Stimulated activated CD4-positive, alpha-beta T cell treated with anti-CD3 and anti-CD28 coated beads, Interleukin-12 subunit alpha, Interleukin-12 subunit beta, amount 100 ng/mL, for 4 hours (primary cell): ENCODE measurements at places on chromosomes 2 and 18.
A peak's percentile ranks its signal among the peaks of the same experiment; 100 is the strongest.

GRCh38 chr18:14577971-14578370 is 34.6 kb upstream of the POTEC start:
- DNase-seq, result no peak

DNA sequence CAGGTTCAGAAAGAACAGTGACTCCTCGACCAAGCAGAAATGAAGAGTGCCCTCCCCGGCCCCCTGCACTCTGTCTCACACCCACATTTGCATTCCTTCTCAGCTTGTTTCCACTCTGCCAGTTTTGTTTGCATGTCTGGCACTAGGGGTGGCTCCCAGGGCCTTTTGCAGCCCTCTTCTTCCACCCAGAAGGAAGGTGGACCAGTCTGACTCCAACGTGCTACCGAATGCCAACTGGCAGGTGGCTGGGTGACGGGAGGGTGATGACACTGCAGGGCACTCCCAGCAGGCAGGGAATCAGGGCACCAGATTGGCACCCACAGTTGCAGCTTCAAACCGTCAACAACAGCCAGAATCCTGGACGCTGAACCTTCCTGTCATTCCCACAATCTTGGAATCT is 371.1 kb downstream of the TXNL1 start:
- DNase-seq, result no peak

- no peak for DNase-seq
Measured at GRCh38 chr2:88637464-88637863, 10.2 kb upstream of the EIF2AK3 start.

- no peak for DNase-seq
Measured at GRCh38 chr18:26804519-26804918, 61.0 kb downstream of the AQP4 start.

GRCh38 chr2:82498777-82499443 is 1960.2 kb downstream of the SUCLG1 start:
- no peak for DNase-seq

- DNase-seq, result no peak
Measured at GRCh38 chr2:207235621-207236020, 69.9 kb upstream of the KLF7 start.

DNA sequence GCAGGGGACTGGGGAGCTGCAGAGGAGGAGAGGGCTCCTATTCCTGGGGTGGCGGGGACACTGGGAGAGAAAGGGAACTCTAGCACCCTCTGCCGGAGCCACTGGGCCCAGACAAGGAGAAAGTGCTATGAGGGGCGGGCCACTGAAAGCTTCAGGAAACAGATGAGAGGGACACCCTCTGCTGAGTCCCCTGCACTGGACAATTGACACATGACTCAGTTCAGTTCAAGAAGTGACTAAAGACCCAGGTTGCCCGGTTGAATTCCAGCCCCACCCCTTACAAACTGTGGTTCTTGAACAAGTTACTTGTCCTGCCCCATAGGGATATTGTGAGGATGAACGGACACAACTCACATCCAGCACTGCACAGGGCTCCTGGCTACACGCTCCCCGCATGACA is 5.0 kb downstream of the RUFY4 start:
- no peak for DNase-seq

GRCh38 chr2:196131949-196132925 is 39.1 kb downstream of the STK17B start:
- peak; percentile 34 for DNase-seq

DNA sequence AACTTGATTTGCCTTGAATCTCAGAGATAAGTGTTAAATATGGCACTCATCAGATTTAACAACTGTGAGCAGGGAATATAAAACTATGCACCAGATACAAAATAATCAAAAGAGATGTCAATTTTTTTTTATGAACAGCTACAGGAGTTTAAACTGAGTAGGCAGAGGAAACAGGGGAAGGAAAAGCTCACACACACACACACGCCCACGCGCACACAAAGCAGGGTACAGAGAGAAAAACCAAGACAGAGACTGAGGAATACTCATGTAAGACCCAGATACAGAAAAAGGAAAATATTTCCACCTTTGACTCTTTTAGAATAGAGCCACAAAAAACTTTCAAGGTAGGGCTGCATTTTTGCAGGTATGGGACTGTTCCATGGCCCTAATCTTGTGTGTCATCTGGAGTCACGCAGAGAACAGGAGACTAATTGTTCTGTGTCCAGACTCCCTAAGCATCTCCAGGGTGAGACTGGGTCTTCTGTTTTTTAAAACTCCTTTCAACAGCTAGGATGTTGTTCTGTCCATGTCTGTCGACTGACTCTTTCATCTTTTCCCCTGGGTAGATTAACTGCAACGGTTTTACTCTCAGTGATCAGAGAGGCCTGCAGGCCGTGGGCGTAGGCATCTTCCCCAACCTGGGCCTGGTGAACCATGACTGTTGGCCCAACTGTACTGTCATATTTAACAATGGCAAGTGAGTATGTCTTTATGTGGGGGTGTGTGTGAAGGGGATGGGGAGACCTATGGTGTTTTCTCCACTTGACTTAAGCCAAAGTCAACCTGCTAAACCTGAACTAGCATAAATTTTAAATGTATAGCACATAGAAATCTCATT is 23.0 kb downstream of the SMYD1 start:
- DNase-seq, result peak; percentile 52

- DNase-seq, result no peak
Measured at GRCh38 chr18:23387265-23387664, 65.8 kb upstream of the RIOK3 start.

DNA sequence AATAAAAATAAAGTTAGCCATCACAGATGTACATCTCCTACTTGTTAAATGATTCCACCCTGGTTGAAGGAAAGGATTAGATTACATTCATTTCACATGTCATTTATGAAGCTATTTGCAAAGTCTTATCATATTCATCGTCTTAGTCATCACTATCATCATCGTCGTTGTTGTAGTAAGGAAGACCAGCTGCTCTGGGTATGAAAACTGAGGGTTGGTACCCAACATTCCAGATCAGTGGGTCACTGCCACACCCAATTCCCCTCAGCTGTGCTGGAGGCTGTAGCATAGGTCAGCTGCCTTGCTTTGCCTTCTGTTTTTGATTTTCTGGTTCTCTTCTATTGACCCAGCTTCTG is 20.9 kb upstream of the CCBE1 start:
- DNase-seq, result no peak

- no peak for DNase-seq
Measured at GRCh38 chr2:218798767-218799504, 17.0 kb downstream of the CYP27A1 start.

GRCh38 chr2:236273126-236273525 is 8.9 kb upstream of the ASB18 start:
- DNase-seq, result no peak

DNA sequence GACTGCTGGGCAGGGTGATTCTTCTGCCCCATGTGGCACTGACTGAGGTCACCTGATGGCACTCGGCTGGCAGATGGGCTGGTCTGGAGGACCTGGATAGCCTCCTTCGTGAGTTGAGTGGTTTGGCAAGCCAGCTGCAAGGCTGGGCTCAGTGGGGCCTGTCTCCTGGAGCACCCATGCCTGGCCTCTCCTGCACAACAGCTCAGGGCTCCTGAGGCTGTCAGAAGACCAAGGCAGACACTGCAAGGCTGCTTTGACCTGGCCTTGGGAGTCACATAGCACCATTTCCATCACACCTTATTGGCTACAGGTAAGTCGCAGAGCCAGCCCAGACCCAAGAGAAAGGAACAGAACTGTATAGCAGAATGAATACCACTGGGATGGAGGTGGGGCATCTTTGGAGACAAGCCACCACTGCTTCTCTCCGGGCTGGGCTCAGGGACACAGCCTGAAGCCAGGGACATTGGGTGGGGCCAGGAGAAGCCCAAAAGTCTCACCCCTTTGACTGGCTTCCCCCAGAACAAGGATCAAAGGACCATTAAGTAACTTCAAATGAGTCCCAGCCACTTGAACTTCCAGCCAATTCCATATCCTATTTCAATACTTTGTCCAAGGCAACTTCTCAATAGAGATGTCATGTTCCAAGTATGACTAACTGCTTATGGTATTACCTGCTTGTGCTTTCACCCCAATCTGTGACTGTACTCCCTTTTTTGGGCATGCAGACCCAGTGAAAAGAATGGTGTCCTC is 156.3 kb downstream of the CABLES1 start:
- no peak for DNase-seq

- DNase-seq, result no peak
Measured at GRCh38 chr18:23401400-23402347, 51.4 kb upstream of the RIOK3 start.

GRCh38 chr2:233267516-233268245 is 16.2 kb downstream of the ATG16L1 start:
- peak; percentile 31 for DNase-seq

DNA sequence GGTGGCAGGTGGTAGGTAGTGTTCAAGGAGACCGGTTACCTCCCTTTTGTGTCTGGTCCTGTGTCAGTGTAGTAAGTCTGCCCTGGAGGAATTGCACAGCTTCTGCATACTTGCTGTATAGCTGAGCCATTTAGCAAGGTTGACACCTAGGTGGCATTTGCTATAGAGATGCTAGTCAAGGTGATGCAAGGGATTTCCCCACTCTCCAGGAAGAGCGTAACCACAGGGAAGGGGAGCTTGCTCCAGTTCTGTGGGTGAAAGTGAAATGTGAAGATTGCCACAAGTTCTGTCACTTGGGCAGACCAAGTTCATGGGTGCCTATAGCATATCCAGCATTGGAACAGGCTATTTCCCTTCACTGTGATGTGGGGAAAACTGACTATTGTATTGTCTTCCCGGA is 28.1 kb downstream of the NAT8 start:
- no peak for DNase-seq

DNA sequence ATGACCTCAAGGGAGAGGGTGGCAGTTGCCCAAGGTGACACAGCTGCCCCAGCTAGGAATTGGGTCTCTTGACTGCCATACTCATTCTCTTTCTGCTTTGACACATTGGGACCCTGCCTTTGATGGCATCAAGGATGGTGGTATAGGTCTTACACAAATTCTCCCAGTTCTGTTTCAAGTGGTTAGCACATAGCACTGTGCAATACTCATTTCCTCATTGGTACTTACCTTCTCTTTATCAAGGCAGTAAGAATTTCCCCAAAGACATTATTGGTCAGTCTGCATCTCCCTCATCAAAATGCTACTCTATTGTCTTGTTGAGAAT is 35.9 kb upstream of the CCDC93 start:
- DNase-seq, result no peak

- no peak for DNase-seq
Measured at GRCh38 chr18:7840411-7840810, 273.3 kb downstream of the PTPRM start.

GRCh38 chr2:68100189-68100588 is 37.4 kb upstream of the C1D start:
- DNase-seq, result no peak

- no peak for DNase-seq
Measured at GRCh38 chr2:190607657-190608357, 41.1 kb upstream of the NAB1 start.

DNA sequence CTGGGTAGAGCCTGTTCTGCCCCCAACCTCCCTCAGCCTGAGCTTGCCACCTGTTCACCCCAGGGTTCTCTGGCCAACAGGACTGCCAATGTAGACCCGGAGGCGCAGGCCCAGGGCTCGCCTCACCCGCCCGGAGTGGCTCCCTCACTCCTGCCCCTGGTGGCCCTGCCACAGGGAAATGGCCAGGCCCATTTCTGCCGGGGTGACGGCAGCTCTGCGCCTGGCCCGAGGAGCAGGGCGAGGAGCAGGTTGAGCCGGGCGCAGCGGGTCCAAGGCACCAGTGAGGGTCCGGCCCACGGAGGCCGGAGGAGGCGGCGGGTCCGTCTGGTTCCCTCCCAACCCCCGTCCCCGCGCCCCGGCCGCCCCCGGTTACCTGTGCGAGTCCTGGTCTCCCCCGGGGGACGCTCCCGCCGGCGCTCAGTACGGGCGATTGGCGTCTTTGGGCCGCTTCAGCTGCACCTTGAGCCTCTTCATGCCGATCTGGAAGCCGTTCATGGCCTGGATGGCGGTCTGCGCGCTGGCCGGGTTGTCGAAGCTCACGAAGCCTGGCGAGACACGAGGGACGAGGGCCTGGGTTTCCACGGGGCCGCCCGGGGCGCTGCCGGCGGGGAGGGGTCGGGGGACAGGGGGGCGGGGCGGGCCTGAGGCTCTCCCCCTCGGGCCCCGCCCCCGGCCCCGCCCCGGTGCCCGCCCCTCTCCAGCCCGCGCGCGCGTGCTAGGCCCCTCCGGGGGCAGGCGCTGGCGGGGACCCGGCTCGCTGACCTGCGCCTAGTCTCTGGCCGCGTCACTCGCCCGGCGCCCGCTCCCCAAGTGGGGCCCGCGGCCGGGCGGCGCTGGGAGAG is 312.0 kb downstream of the CELF4 start:
- no peak for DNase-seq

GRCh38 chr18:48803951-48804855 is 146.6 kb downstream of the SMAD7 start:
- no peak for DNase-seq

DNA sequence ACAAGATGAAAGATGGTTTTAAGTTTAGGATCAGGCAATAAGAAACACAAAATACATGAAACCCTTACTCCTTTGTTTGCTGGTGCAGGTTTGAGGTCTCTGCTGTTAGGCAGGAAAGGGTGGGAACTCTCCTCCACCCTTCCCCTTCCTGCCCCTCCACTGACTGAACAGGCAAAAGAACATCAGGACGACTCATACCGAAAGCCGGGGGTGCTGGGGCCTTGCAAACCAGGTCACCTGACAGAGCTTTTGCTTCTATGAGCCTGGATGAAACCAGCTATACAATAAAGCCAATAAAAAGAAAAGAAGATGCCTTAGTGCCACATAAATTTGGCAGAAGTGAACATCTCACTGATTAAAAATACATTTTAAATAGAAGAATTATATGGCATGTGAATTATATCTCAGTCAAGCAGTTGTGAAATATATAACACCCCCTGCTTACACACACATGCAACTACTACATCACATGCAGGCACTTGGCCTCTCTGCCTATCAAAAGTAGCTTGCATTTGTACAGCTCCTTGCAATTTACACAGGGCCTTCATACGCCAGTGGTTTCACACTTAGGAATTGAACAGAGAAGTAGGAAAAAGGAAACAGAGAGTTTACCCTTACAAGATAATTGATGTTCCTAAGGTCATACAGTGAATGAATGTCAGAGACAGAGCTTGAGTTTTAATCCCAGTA is 215.1 kb upstream of the TRIB2 start:
- DNase-seq, result peak; percentile 61

GRCh38 chr2:128414351-128414750 is 95.7 kb upstream of the HS6ST1 start:
- no peak for DNase-seq

- no peak for DNase-seq
Measured at GRCh38 chr2:36452260-36452659, 96.7 kb downstream of the CRIM1 start.

- DNase-seq, result no peak
Measured at GRCh38 chr2:224466304-224466895, 64.5 kb upstream of the FAM124B start.

- DNase-seq, result no peak
Measured at GRCh38 chr2:224518806-224519580, 66.2 kb downstream of the CUL3 start.

DNA sequence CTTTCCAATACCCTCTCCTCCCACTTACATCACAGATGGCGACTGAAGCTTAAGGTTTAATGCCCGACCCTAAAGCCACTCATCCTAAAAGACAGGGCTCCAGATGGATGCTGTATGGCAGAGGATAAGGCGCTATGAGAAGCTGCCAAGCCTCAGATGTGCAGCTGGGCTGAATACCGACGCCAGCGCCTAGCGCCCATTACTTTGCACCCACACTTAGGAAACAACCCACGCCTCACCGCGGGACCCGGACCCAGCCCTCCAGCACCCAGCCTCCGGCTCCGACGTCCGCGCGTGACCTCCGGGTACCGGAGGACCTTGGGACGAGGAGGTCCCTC is 335 bp downstream of the TRAK2 start:
- DNase-seq, result no peak

GRCh38 chr18:54765636-54766375 is 62.5 kb upstream of the RAB27B start:
- DNase-seq, result no peak
